Naive thymus-derived CD8-positive, alpha-beta T cell (primary cell): ENCODE measurements at places on chromosomes 2 and 18. TPM values are rescaled to one million over a fixed set of nuclear protein-coding genes. Genes with fewer than 3 reads are reported as not detected.

- peaks cover 8% of the 10 kb centered on the region for H3K4me1 ChIP-seq
- H3K4me3 ChIP-seq: no peak overlapping the region
- H3K27me3 ChIP-seq: no peaks in the 10 kb centered on the region
- H3K36me3 ChIP-seq: peaks cover 33% of the 10 kb centered on the region
Measured at GRCh38 chr2:38590053-38590452, 12.7 kb downstream of the HNRNPLL start.

CCDC148 gene
- not detected for total RNA-seq

- H3K4me1 ChIP-seq: no peaks in the 10 kb centered on the region
- H3K4me3 ChIP-seq: no peak overlapping the region
- H3K27ac ChIP-seq: no peak overlapping the region
Measured at GRCh38 chr2:58289029-58289428, 47.9 kb upstream of the FANCL start.

SPATA3 gene
- not detected for total RNA-seq

- peaks cover 18% of the 10 kb centered on the region for H3K27me3 ChIP-seq
- DNase-seq: no peak
- H3K36me3 ChIP-seq: no peaks in the 10 kb centered on the region
- peaks cover 4% of the 10 kb centered on the region for H3K4me1 ChIP-seq
- H3K27ac ChIP-seq: no peak overlapping the region
- H3K4me3 ChIP-seq: no peak overlapping the region
Measured at GRCh38 chr18:70418546-70419311, 129.9 kb downstream of the SOCS6 start.

DNA sequence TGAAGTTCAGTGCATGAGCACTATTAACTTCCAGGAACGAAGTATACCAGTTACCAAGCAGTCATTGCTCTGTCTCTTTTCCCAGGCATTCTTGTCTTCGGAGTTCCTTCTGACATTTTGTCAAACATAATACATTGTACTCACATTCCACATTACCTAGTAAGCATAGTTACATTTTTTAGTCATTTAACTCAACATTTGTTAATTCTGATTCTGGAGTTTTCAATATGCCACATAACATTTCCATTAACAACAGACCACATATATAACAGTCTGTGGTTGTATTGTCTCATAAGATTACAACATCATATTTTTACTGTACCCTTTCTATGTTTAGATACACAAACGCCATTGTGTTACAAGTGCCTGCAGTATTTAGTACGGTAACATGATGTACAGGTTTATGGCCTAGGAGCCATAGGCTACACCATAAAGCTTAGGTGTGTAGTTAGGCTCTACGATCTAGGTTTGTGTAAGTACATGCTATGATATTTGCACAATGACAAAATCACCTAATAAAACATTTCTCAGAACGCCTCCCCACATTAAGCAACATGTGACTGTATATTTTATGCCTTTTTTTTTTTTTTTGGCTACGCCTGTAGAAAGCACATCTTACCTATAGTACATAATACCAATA, 187.1 kb downstream of the DYM start:
- peaks cover 19% of the 10 kb centered on the region for H3K36me3 ChIP-seq
- H3K27me3 ChIP-seq: no peaks in the 10 kb centered on the region
- DNase-seq: no peak

GRCh38 chr2:239570216-239570925, 169.6 kb upstream of the HDAC4 start:
- H3K4me3 ChIP-seq: no peak overlapping the region
- H3K4me1 ChIP-seq: no peaks in the 10 kb centered on the region
- DNase-seq: no peak
- H3K27me3 ChIP-seq: peaks cover 3% of the 10 kb centered on the region

DNA sequence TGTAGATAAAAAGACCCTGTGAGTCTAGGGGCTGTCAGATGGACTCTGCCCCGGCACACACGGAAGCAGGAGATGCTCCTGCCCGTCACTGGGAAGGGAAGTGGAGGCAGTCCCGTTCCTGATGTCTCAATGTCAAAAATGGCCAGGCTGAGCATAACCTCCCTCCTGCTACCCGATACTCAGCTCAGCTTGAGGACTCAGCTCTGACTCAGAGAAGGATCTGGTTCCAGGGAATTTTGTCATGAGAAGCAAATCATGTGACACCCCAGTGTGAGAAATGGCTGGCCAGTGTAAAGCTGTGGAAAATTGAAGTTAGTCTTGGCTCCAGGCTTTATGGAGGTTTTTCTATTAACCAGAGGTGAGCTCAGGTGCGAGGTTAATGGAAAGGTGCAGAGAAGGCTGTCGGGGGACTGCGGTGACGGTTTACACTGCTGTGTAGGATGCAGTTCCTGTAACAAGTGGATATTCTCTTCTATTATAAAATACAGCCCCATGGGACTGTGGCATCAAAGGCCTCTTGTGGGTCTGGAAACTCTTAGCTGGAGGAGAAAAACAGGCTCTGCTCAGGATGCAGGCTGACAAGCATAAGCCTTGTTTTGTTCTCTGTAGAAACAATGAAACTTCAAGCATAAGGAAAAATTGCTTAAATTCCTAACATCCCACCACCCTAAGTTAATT, 24.7 kb upstream of the AGAP1 start:
- peaks cover 37% of the 10 kb centered on the region for H3K27me3 ChIP-seq
- no peaks in the 10 kb centered on the region for H3K4me1 ChIP-seq
- no peaks in the 10 kb centered on the region for H3K36me3 ChIP-seq
- no peak for DNase-seq
- H3K4me3 ChIP-seq: no peak overlapping the region

PRSS56 gene
- total RNA-seq: not detected

LINC00305 gene
- not detected for total RNA-seq

DNA sequence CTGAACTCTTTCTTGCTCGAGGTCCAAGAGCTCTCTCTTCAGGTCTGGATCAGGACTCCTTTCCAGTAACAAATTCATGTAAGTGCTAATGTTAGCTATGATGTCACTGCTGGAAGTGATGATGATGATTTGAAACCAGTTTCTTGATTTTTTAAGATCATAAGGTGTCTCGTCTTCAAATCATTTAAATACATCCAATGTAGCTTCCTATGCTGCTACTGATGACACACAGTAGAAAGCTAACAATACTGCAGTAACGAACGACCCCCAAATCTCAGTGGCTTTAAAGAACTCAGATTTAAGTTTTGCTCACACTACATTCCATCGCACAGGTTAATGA, 13.0 kb upstream of the LTBP1 start:
- H3K4me1 ChIP-seq: no peaks in the 10 kb centered on the region
- no peaks in the 10 kb centered on the region for H3K36me3 ChIP-seq

OLA1 gene
- total RNA-seq: 39.6 TPM

DNA sequence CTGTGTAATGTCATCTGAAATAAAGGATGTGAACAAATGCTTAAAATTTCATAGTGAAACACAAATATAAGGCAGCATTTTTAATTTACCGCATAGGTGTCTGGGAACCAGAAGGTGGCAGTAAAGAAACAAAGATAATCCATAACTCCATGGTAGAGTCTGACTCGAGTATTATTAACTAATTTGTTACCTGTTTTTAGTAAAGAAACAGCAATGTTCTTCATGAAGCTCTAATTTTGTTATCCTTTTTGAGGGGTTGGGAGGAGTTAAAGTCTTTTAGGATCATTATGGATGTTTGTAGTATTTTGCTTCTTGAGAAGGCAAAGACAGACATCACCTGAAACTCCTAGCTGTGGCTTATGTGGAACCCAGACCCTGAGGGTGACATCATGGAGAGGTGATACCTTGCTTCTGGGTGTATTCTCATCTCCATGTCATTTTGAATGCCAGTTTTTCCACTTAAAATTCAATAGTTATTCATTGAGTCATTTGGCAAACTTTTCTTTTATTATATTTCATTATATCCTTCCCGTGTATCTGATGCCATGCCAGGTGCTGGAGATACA, 286.2 kb upstream of the EPAS1 start:
- no peak overlapping the region for H3K4me3 ChIP-seq
- peak; percentile 37 for DNase-seq
- no peaks in the 10 kb centered on the region for H3K4me1 ChIP-seq
- H3K27ac ChIP-seq: no peak overlapping the region

- H3K4me1 ChIP-seq: peaks cover 7% of the 10 kb centered on the region
- no peak for DNase-seq
- H3K4me3 ChIP-seq: no peak overlapping the region
- H3K27me3 ChIP-seq: no peaks in the 10 kb centered on the region
- no peak overlapping the region for H3K27ac ChIP-seq
Measured at GRCh38 chr18:58268849-58269248, 224.8 kb downstream of the NEDD4L start.

GALR1 gene
- total RNA-seq: not detected

GRCh38 chr2:219592736-219593135, 4.9 kb upstream of the STK11IP start:
- H3K4me1 ChIP-seq: peaks cover 5% of the 10 kb centered on the region
- H3K4me3 ChIP-seq: no peak overlapping the region
- no peak for DNase-seq
- H3K36me3 ChIP-seq: no peaks in the 10 kb centered on the region
- no peak overlapping the region for H3K27ac ChIP-seq
